HuH-7 (cell line): ENCODE measurements at places on chromosomes 1 and 21.

GRCh38 chr21:31354604-31355443 is 10.8 kb upstream of the TIAM1 start:
- DNase-seq = no peak

DNA sequence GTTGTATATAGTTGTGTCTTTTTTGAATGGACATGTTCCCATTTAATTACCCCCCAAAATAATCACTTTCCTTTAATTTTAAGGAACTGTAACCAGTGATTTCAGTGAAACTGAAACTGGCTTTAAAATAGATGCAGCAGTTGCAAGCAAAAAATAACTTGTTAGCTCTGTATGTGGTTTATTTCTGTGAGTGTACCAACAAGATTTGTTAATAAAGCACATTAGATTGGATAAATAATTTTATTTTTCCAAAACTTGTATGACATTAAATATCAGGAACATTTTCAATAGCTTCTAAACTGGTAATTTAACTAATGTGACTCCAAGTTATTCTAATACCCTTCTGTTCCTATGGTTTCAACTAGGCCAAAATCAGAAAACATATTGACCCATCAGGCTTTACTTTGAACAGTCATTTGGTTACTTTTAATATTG is 184.3 kb upstream of the CACYBP start:
- no peak for DNase-seq

- DNase-seq = no peak
Observed at GRCh38 chr1:194419721-194420120, 1233.3 kb upstream of the B3GALT2 start.

- peak; percentile 73 for DNase-seq
Observed at GRCh38 chr21:42381347-42381984, 14.4 kb downstream of the TMPRSS3 start.

DNA sequence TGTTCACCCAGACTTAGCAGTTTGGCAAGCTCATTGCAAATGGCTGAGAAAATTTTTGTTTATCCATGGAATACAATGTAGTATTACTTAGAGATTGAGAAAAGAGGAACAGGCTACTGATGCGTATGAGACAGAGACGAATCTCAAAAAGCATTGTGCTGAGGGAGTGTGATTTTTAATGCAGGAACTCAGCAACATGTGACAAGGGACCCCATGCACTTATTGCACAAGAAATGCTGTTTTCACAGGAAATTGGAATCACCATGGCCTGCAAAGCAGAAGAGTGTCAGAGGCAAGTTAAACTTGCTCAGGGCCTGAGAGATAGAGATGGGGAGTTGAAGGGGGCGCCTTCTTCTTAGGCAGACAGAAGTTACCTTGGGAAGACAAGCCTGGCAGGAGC is 32.6 kb upstream of the TLR5 start:
- no peak for DNase-seq

- no peak for DNase-seq
Observed at GRCh38 chr1:234505769-234506102, 26.8 kb upstream of the TARBP1 start.

DNA sequence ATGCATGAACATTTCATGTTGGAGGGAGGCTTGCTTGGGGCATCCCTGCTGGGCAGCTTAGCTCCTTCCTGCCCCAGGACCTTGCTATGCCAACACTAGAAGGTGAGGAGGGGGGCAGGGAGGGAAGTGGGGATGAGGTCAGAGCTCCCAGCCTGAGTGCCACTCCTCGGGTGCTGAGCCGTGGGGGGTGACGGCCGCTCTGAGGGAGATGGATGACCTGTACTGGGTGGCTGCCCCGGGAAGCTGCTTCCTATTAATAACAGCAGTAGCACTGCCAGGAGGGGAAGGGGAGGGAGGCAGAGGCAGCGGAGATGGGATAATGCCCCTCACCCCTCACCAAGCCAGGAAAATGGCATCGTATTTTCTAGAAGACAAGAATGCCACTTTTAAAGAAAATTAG is 60.6 kb downstream of the UBIAD1 start:
- DNase-seq = no peak

- DNase-seq = no peak
Observed at GRCh38 chr1:85321237-85321964, 45.0 kb upstream of the BCL10 start.
